ENCODE measurements at places on chromosomes 2 and 18.

DNA sequence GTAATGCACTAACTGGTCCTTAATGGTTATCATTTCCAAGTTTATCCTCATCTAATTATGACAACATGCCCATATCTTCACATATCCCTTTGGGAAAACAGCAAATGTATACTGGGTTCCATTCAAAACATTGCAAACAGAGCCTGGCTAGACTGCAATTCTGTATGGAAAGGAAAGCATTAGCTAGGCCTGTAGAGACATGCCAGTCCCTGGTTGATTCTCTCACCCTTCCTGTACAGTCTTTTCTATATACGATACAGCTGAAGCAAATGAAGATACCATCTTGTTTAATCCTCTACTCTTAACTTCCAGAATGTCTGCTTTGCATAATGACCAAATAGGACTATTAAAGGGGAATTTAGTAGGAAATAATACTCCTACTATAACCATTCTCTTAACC lies 294.4 kb upstream of the MC4R start:
- DNase-seq: no peak

DNA sequence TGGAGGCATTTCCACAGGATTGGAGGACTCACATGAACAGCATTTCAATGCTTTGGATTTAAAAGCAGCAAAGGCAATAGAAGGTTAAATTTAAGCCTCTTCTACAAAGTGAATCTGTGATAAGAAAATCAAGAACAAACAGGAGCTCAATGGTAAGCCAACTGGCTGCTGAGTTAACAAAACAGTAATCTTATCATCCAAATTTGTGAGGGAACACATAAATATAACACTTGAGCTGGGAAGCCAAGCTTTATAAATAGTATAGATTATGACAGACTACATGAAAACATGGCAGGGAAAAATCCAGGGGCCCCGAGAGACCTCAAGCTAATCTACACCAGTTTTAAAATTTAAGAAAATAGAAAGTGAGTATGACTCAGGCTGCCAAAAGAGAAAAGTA lies 108.5 kb upstream of the PGAP1 start:
- no peak for DNase-seq

DNA sequence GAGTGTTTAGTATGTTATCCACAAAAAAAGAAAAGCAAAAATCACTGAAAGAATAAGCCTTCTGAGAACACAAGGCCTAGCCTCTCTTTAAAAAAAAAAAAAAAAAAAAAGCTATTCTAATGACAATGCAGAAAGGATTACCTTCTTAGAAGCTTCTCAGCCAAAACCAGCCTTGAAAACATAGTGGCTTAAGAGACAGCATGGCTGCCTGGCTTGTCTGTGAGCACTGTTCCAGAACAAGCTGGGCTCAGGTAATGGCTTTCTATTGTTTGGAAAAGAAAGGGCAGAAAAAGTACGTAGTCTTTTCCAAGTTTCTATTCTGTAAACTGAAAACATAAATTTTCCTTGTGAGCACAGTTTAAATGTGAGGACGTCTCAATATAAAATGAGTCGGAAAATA lies 119.5 kb downstream of the MAP3K20 start:
- DNase-seq: no peak

DNA sequence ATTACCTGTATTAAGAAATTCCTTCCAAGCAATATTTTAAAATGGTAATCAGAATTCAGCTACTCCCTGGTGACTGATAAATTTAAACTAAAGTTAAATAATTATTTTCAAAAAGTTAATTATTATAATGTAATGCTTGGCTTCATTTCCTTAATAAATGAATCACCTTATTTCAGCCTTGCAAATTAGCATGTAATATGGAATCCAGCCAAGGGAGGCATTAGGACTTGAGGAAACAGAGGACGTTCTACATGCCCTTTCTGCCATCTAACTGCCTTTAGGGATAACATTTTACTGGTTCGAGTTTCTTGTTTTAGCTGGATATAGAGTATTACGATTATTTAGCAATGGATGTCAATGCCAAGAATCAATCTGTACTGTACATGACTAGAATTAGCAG lies 636.3 kb downstream of the TSN start:
- DNase-seq: no peak

GRCh38 chr2:201465524-201465971 lies 14.0 kb downstream of the STRADB start:
- DNase-seq: no peak

- DNase-seq: no peak
Observed at GRCh38 chr2:158994920-158995676, 26.7 kb downstream of the TANC1 start.

DNA sequence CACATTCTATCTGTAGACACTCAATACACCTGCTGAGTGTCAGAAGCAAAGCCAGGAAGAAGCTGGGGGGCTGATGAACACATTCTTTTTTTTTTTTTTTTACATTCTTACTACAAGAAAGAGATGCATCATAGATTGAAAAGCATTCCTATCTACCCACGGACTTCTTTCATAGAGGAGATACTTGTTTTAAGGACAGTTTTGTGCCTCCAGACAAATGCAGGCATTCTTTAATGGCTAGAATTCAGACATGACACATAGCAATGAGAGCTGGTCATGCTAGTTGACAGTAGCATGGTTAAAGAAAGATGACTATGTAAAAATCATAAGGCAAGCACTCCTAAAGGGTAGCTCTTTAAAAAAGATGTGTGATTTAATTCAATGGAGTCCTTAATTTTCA lies 110.2 kb downstream of the EPHA4 start:
- DNase-seq: no peak

DNA sequence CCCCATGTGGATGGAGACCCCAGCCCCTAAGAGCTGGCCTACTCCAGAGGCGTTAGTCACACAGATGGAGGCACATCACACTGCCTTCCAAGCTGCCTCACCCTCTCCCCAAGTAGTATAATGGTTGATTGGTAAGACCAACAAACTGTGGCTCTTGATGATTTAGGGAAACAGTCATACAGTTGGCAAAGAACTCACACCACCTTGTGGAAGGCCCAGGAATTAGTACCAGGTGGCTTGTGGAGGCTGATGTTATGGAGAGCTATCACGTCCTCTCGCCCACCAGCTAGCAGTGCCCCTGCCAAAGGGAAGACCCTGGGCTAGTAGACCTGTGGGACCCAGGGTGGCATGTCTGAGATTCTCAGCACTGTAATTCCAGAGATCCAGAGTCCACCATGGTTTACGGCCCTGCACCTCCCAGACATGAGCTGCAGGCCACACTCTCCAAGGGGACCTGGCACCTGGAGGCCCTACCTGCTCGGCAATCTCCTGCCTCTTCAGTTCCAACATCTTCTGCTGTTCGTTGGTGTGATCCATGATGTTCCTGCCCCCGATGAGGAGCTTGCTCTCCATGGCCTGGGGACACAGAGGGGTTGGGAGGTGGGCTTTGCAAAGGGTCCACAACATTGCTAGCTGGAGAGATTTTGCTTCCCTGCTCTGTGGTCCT lies 26.3 kb downstream of the KIF3C start:
- no peak for DNase-seq

DNA sequence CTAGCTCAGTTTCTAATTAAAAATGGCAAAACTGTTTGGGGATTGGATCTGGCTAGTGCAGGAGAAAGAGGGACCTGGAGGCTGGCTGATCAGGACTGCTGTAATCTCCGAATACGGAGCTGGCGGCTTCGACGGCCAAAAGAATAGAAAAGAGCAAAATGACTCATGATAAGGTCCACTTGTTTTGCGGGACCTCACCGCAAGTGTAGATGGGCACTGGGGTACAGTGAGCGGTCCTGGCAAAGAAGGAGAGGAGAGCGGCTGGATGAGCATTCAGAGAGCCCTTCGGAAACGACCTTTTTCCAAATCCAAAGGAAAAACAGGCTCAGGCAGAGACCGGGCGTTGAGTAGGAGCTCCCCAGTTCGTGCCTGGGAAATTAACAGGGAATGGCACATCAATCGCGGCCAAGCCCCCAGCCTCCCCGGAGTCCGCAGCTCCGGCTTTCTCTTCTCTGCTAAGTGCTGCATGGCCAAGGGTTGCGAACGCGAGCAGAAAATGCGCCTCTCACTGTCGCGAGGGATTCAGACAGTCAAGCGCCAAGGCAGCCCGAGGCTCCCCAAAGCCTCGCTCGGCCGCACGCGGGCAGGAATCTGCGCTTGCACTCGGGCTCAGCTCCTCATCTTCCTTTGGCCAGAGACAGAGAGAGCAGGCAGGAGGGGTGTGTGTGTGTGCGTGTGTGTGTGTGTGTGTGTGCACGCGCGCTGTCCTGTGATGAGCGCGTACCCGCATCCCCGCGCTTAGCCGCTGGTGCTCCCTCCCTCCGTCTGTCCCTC lies 1.8 kb downstream of the DCC start:
- DNase-seq: no peak

- no peak for DNase-seq
Observed at GRCh38 chr18:49067071-49067470, 116.3 kb upstream of the SMAD7 start.

GRCh38 chr2:174717273-174717672 lies 47.0 kb downstream of the CHRNA1 start:
- DNase-seq: no peak

DNA sequence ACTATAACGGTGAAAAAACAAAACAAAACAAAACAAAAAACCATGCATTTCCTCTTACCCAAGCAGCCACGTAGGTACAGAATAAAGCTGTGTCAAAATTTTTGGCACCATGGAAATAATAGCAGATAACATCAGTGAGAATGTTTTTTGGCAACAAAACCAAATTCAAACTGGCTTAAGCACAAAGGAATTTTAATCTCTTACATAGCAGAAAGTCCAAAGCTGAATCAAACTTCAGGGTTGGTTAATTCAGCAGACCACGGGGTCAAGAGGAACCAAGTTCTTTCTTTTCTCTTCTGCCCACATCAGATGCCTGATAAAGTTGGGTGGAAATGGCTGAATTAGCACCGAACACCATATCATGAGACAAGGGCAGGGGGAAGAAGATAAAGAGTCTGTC lies 129.5 kb downstream of the PAX3 start:
- no peak for DNase-seq

DNA sequence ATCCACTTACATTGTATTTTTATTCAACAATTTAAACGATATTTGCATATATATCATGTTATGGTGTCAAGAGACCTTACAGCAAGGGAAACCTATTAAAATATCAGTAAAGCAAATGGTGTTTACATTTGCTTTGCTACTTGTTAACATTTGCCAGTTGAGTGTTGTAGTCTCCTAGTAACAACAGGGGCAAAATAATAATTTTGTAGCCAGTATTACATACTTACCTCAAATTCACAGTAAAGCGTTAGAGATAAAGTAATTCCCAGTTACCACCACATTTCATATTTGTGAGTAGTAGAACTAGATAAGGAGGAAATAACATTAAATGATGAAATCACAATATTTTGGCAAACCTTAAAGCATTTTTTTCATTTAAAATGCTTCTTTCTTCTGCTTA lies 71.3 kb downstream of the FASTKD2 start:
- no peak for DNase-seq

DNA sequence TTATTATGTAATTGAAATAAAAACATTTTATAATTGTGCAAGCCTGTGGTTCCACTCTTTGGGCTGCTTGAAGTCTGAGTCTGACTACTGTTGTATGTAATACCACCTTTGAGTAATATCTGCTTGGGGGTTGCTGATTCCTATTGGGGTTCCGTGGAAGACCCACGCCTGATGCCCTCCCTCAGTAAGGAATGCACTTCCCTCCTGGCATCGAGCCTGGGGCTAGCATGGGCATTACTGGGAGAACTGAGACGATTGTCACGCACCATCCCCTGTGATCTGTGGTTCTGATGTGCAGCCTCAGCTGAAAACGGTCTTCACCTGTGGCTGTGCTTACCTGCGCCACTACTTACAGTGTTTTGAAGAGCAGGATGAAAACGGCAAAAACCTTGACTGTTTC lies 32.7 kb upstream of the RBM44 start:
- DNase-seq: no peak

GRCh38 chr18:38872342-38872741 lies 1306.7 kb upstream of the CELF4 start:
- no peak for DNase-seq

DNA sequence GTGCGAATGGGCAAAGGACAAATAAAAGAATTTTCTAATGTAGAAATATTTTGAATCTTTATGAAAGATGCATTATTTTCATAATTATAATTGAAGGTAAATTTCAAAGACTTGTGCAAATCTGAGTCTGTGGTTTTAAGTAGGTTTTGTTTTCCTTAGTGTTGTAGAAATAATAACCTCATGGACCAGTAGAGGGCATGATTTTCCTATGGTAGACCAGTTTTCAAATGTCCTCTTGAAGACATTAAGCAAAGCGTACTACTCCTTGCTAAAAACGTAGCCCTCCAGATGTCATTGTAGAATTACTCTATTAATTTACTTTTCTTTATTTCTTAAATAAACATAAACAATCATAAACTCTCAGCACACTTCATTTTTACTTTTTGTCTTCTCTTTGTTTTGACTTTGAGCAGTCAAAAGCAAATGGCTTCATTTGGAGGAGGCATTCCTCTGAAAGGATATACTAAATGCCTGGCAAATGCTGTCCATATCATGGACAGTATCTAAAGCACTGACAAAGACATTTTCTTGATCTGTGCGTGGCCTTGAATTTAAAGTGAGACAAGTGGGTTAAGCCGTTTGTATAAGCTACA lies 85.8 kb upstream of the FAM237A start:
- DNase-seq: no peak

Data from stimulated activated CD4-positive, alpha-beta T cell treated with anti-CD3 and anti-CD28 coated beads, Interleukin-1b, Interleukin-23, amount 100 ng/mL, for 1 hour (primary cell).